Small intestine (tissue), 16 donors: ENCODE measurements at places on chromosomes 6 and 20.

GRCh38 chr6:10951675-10952282, 64.9 kb downstream of the SYCP2L start:
- H3K27me3 ChIP-seq: no peaks in the 10 kb centered on the region
- no peaks in the 10 kb centered on the region for H3K4me1 ChIP-seq
- H3K27ac ChIP-seq: no peak overlapping the region
- peak; percentile 29 for DNase-seq

- peak overlapping the region; percentile 94 for H3K27ac ChIP-seq
- H3K27me3 ChIP-seq: no peaks in the 10 kb centered on the region
- DNase-seq: peak; percentile 82
- H3K36me3 ChIP-seq: peaks cover 2% of the 10 kb centered on the region
- H3K4me1 ChIP-seq: peaks cover 47% of the 10 kb centered on the region
- peak overlapping the region; percentile 90 for H3K4me3 ChIP-seq
Measured at GRCh38 chr6:43773050-43773979, 3.3 kb downstream of the VEGFA start.

DNA sequence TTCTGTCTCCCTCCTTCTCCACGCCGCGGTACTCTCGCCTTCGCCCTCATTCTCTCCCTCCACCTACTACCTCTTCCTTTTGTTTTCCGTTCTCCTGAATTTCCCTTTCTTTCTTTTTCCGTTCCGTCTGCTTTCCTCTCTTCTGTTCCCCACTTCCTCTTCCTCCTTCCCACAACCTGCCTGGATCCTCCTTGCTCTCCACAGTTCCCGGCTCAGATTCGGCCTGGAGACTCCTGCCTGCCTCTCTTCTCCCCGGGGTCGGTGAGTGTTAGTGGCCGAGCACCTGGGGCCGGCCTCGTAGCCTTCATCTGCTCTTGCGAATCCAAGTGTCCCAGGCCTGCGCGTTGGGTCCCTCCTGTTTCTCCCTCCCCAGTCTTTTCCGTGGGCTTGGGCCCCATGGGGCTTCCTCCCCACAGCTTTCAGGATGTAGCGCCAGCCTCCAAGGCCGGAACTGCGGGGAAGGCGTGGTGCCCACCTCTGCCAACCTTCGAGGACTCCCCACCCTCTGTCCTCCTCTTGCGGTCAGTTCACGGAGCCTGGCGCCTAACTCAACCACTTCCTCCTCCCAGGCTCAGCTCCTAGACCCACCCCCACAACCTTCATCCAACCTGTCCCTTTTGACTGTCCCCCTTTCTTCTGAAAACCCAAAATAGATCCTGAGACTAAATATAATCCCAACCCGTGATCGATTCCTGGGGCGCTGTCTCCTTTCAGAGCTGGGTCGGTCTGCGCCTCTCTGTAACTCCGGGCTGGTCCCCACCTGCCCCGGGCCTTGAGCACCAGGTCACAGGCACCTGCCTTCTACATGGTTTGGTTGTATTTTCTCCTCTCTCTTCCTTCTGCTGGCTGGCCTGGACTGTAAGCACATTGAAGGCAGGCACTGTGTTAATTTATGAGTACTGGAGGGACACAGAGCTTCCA, 6.8 kb downstream of the NRN1 start:
- peaks cover 5% of the 10 kb centered on the region for H3K4me1 ChIP-seq
- no peak overlapping the region for H3K4me3 ChIP-seq
- no peaks in the 10 kb centered on the region for H3K36me3 ChIP-seq
- peaks cover 99% of the 10 kb centered on the region for H3K27me3 ChIP-seq

- H3K36me3 ChIP-seq: no peaks in the 10 kb centered on the region
- H3K27ac ChIP-seq: no peak overlapping the region
- no peak overlapping the region for H3K4me3 ChIP-seq
- no peak for DNase-seq
Measured at GRCh38 chr20:53087037-53087777, 115.0 kb downstream of the TSHZ2 start.

- H3K36me3 ChIP-seq: no peaks in the 10 kb centered on the region
- no peak overlapping the region for H3K4me3 ChIP-seq
- no peak for DNase-seq
- H3K27ac ChIP-seq: no peak overlapping the region
- H3K27me3 ChIP-seq: no peaks in the 10 kb centered on the region
Measured at GRCh38 chr6:49855221-49855620, 11.1 kb downstream of the CRISP1 start.

DNA sequence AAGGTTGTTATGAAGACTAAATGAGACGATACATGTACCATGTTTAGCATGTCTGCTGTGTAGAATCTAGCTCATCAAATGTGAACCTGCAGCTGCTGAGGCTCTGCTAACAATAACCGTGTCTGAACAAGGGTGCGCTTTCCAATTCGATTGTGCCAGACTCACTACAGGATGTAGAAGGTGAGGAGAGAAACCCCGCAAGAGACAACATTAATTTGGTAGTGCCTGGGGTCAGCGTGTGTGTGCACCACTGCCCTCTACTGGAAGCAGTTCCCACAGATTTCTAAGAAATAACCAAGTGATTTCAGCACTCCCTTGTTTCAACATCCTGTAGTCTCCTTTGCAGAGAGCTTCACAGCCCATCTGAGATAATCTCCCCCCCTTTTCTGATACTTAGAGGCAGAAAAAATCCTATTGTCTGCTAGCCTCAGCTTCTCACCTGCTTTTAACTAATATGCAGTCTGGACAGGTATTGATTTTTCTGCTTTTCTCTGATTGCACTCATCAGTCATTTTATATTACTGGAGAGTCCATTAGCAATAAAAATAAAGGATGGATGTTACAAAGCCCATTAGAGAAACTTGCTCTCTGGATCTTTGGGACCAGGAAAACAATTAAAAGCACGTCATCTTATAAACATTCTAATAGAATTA, 96.7 kb upstream of the BACH2 start:
- no peaks in the 10 kb centered on the region for H3K4me1 ChIP-seq
- no peak overlapping the region for H3K27ac ChIP-seq

DNA sequence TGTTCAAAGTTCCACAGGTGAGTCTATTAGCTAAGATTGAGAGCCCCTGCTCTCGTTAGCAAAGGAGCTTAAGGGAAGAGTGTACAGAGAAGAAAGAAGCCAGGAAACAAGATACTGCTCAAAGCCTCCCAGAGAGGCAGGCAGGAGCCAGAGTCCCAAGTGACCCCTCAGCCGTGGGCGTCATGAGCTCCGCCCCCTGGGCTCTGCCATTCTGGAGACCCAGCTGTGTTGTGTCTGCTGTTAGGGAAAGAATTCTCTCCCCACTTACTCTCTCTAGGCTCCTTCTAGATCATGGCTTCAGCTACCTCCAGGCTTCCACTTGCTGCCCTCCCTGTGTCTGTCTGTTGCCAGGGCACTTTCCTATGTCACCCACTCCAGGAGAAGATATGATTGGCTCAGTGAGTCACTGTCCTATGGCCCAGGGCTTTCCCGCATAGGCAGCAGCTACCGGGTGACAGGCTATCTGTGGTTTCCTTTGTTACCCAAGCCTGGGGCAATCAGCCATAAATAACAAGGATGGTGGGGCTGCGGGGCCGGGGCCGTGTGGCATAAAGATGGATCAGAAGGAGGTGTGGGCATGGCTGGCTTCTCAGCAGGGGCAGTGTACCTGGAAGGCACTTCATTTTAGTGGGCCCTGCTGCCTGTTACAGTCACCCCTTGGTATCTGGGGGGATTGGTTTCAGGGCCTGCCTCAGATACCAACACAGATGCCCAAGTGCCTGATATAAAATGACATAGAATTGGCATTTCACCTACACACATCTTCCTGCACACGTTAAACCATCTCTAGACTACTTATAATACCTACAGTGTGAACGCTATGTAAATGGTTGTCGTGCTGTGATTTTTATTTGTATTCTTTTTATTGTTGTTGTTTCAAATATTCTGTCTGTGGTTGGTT, 118.9 kb downstream of the ARMC2 start:
- H3K27ac ChIP-seq: no peak overlapping the region
- no peak overlapping the region for H3K4me3 ChIP-seq
- H3K27me3 ChIP-seq: no peaks in the 10 kb centered on the region
- DNase-seq: peak; percentile 68

DNA sequence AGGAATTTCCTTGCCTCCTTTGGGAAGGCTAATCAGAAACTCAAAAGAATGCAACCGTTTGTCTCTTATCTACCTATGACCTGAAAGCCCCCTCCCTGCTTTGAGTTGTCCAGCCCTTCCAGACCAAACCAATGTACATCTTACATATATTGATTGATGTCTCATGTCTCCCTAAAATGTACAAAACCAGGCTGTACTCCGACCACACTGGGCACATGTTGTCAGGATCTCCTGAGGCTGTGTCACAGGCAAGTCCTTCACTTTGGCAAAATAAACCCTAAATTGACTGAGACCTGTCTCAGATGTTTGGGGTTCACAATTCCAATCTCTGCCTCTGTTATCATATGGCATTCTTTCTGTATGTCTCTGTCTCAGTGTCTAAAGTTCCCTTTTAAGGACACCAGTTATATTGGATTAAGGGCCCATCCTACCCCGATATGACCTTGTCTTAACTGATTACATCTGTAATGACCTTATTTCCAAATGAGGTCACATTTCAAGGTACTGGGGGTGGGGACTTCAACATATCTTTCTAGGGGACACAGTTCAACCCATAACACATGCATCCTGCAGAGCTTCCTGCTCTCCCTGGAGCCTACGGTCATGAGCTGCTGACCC, 513.5 kb upstream of the JARID2 start:
- H3K27ac ChIP-seq: peak overlapping the region; percentile 52
- H3K4me3 ChIP-seq: no peak overlapping the region
- no peaks in the 10 kb centered on the region for H3K36me3 ChIP-seq
- DNase-seq: peak; percentile 23
- H3K27me3 ChIP-seq: no peaks in the 10 kb centered on the region

GRCh38 chr6:27303613-27304272, 8.3 kb downstream of the POM121L2 start:
- DNase-seq: no peak
- H3K27me3 ChIP-seq: no peaks in the 10 kb centered on the region
- no peaks in the 10 kb centered on the region for H3K36me3 ChIP-seq
- H3K4me3 ChIP-seq: no peak overlapping the region
- H3K27ac ChIP-seq: no peak overlapping the region
- no peaks in the 10 kb centered on the region for H3K4me1 ChIP-seq

GRCh38 chr6:134680021-134680420, 269.9 kb downstream of the ALDH8A1 start:
- no peaks in the 10 kb centered on the region for H3K27me3 ChIP-seq
- no peak for DNase-seq
- no peak overlapping the region for H3K4me3 ChIP-seq

DNA sequence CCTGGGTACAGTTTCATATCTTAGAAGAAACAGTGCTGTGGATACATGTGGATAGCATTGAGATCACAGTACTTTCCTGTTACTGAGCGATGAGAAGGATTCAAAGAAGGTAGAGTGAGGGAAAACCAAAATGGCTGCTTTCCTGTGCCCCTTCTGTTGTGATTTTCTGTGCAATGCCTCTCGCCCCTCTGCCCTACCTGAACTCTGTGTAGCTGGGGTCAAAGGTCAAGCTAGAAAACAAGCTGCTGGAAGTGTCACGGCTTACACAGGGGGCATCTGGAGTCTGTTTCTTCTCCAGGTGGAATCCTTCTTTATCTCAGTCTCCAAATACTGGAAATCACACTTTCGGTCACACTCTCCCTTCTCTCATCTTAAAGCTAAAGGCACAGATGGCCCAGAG, 27.0 kb upstream of the CCN6 start:
- DNase-seq: no peak
- H3K27me3 ChIP-seq: no peaks in the 10 kb centered on the region
- no peak overlapping the region for H3K4me3 ChIP-seq

DNA sequence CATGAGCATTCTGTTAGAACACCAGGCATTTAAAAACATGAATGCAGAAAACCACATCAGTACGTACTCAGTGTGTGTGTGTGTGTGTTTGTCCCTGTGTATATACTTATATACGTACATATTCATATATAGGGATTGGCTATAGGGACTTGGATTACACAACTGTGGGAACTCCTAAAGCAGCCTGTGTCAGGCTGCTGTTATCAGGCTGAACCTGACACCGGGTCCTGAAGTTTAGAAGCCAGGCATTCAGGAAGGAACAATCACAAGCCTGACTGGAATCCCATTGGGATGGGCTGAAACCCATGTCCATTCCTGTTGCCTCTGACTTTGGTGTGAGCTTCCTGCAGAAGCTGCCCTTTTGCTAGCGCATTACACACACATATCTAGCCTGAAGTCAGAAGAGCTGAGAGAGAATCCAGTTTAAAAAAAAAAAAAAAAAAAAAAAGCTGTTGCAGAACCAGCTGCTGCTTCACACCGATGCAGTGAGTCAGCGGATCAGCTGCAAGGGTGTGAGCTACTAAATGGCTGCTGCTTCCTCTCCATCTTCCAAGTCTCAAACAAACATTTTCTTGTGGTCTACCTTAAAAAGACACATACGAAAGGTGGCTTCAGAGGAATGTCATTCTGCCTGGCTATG, 348.1 kb downstream of the THBS2 start:
- H3K4me3 ChIP-seq: no peak overlapping the region
- H3K36me3 ChIP-seq: no peaks in the 10 kb centered on the region
- DNase-seq: no peak
- no peak overlapping the region for H3K27ac ChIP-seq

DNA sequence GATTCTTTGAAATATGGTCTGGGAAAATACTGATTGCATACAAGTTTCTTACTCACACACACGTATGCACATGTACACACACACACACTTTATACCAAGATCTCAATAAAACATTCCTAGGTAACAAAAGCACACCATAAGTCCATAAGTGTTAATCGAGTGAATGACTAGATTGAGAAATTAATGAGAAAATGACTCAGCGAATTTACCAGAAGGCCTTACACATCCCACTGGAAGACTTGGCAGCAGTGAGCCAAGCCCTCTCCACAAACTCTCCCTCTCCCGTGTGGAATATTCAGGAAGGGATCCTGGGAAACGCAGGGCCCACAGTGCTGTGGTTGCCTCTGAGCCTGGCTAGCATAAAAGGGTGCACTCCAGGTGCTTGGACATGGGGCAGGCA, 227.2 kb downstream of the LY86 start:
- H3K4me3 ChIP-seq: no peak overlapping the region
- no peaks in the 10 kb centered on the region for H3K36me3 ChIP-seq
- H3K4me1 ChIP-seq: no peaks in the 10 kb centered on the region
- no peak overlapping the region for H3K27ac ChIP-seq

DNA sequence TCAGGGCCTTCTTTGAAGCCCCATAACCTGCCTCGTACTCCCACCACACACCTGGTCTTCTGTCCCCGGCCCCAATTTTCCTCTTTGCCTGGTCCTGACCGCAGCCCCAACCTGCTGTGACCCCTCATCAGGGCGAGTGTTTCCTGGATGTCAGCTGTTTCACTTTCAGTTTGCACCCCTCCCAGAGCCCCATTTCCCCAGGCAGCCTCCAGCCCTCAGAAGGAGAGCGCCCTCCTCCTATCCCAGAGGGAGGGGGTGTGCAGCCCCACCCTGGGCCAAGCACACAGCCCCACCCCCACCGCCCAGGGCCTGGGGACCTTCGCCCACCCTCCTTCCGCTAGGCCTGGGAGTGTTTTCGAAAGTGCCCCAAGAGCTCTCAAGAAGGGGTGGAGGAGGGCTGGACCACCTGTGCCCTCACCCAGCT, 1.5 kb downstream of the BAK1 start:
- peaks cover 17% of the 10 kb centered on the region for H3K36me3 ChIP-seq
- H3K4me3 ChIP-seq: peak overlapping the region; percentile 86
- no peaks in the 10 kb centered on the region for H3K27me3 ChIP-seq
